ENCODE measurements at places on chromosomes 13 and 19. TPM values are rescaled to one million over a fixed set of nuclear protein-coding genes. Genes with fewer than 3 reads are reported as not detected.

- peak; percentile 55 for DNase-seq
Measured at GRCh38 chr19:53908106-53908934, 758 bp upstream of the CACNG7 start.

DNA sequence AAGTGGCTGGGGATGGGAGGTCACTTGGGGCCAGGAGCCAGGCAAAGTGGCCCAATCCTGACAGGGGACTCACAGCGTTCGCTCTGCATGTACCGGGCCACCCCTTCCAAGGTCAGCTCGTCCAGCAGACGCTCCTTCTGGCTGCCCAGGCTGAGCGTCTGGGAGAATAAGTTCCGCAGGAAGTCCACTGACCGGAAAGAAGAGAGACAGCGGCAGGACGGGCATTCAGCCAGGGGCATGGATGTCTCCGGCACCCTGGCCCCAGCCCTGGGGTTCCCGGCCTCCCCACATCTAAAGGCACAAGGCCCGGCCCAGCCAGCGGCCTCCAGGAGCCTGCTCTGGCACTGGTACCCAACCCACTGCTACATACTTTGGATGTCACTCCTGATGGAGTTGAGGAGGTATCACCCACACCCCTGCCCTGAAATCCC lies 6.1 kb downstream of the SIRT2 start:
- no peak for DNase-seq

GRCh38 chr19:22620401-22620800 lies 13.7 kb upstream of the ZNF492 start:
- no peak for DNase-seq

DNA sequence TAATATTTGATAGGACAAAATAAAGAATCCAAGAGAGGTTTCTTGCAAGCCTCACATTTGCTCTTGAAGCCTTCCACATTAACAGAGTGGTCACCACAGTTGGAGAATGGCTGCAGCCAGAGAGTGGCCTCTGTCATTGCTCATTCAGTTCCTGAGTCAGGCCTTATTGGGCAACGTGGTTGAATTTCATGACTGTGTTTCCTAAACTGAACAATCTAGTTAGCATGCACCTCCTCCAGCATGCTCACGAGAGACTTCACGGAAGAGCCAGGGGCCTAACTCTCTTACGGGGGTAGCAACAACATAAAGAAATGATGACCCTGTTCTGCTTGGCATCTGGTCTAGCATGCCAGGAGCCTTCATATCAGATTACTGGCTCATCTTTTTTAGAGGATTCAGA lies 9.6 kb upstream of the UBL3 start:
- no peak for DNase-seq

ZNF790 gene
- total RNA-seq, result 6.1 TPM

CCDC8 gene
- 38.4 TPM for total RNA-seq

CAPN12 gene
- total RNA-seq, result 0.81 TPM
